Stimulated activated CD8-positive, alpha-beta memory T cell treated with anti-CD3 and anti-CD28 coated beads, Interleukin-15, amount 100 ng/mL, for 4 hours (primary cell): ENCODE measurements at places on chromosomes 3 and 15.
A peak's percentile ranks its signal among the peaks of the same experiment; 100 is the strongest.

DNA sequence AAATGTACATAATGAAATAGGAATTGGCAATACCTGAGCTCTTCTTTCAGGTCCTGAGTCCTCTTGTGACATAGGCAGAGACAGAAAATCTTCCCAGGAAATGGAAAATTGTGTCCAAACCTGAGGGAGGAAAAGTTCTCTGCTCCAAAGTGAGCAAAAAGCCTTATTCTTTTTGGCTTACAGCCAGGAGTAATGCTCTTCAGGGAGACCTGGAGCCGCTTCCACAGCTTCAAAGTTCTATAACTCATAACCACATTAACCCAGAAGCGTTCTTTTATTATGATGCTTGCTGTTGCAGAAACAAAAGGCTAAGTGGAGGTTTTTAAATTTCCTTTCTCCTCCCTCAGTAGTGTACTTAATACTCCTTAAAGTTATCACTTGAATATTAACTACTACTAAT lies 633 bp downstream of the IGSF10 start:
- no peak for DNase-seq

- no peak for DNase-seq
These were observed 24.8 kb downstream of the AADAC start for GRCh38 chr3:151838574-151839312.

- no peak for DNase-seq
These were observed 9.8 kb downstream of the RPL15 start for GRCh38 chr3:23926736-23927135.

GRCh38 chr15:98668566-98669308 lies 20.4 kb downstream of the IGF1R start:
- no peak for DNase-seq

DNA sequence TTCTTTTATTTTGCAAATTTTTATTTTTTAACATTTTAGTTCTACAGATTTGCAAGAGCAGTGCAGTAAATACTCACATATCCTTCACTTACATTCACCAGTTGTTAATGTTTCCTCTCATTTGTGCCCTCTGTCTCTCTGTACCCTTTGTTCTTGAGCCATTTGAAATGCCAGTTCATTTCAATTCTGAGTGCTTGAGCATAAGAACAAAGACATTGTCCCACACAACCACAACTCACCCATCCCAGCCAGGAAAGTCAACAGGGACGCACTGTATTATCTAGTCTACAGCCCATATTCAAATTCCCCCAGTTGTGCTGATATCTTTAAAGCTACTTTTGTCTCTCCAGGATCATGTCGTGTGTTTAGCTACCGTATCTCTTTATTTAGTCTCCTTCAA lies 141.4 kb upstream of the SLC6A11 start:
- DNase-seq = no peak

GRCh38 chr3:64892671-64893309 lies 205.0 kb upstream of the ADAMTS9 start:
- no peak for DNase-seq

GRCh38 chr15:80003171-80003570 lies 32.2 kb upstream of the BCL2A1 start:
- no peak for DNase-seq

GRCh38 chr3:188298585-188298984 lies 144.6 kb downstream of the LPP start:
- DNase-seq = no peak

DNA sequence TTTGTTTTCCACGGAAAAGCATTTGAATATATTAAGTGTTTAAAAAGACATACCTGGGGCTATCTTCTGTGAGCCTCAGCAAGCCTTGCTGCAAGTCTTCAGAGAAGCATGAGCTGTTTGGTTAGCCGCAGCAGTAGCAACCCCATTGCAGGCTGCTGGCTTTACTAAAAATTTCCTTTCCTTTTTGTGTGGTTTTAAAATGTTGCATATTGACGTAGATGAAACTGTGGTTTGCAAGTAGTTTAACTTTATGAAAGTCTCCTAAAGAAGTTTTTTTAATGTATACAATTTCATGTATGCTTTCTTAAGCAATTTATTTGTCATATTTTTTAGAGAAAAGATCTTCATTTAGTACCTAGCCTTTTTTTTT lies at the start of gene GPR171:
TSS of gene GPR171 (minus strand) at position 166 of the 370 bp plus-strand sequence. CDS start 3,830 bp downstream, outside the sequence.
- peak; percentile 60 for DNase-seq

DNA sequence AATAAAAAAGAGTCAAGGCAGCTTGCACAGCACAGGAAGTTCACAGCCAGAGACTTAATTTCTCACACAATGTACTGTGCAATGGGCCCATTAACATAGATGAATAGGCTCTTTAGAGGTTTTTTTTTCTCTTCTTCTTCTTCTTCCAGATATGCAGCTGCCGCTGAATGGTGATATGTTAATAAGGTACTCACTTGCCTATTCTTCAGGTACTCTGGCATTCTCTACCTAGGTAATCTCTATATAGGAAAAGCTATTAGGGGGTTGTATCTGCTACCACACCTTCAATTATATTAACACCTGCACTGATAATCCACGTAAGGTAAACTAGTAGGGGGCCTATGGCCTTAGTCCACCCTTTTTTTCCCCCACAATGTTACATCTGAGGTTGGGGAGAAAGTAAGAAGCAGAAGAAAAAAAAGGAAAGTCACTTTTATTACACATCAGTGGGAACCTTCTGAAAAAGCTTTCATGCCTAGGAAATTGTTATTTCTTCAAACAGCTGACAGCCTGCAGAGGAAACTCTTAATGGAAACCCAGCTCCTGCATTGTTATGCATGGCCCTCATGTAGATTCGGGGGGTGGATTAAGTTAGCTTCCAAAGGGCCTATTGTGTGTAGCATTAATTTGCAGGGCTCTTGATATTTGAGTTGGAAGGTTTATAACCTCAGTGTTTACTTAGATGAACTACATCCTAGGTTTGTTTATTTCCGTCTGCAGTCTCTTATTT lies 525.5 kb downstream of the ZIC1 start:
- no peak for DNase-seq

DNA sequence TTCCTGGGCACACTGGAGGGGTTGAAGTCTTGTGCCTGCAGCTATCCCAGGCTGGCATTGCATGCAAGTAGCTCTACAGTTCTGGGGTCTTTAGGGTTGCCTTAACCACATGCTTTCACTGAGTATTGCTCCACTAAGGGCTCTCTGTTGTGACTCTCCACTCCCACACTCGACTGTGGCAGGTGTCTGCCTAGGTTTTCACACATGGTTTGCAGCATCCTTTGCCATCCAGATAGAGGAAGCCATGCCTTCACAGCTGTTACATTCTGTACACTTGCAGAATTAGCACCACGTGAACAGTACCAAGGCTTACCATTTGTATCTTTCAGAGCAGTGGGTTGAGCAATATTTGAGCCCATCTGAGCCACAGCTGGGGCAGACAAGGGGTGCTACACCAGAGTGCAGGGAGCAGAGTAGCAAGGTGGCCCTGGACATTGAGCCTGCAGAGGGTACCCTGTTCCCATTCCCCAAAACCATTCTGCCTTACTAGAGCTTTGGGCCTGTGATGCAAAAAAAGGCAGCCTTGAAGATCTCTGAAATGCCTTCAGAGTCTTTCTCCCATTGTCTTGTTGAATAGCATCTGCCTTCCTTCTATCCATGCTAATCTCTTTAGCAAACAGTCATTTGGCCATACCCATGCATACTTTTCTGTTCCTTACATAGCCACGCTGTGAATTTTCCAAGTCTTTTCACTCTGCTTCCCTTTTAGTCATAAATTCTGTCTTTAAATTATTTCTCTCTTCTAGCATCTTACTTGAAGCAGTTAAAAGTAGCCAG lies 95.2 kb upstream of the PLCL2 start:
- no peak for DNase-seq

- no peak for DNase-seq
These were observed 22.6 kb upstream of the TNFAIP8L3 start for GRCh38 chr15:51117270-51117669.
